COR-L47 (cell line): ENCODE measurements at places on chromosomes 7 and 10.

- DNase-seq = no peak
These were observed 63.9 kb downstream of the BTAF1 start for GRCh38 chr10:91987397-91988037.

DNA sequence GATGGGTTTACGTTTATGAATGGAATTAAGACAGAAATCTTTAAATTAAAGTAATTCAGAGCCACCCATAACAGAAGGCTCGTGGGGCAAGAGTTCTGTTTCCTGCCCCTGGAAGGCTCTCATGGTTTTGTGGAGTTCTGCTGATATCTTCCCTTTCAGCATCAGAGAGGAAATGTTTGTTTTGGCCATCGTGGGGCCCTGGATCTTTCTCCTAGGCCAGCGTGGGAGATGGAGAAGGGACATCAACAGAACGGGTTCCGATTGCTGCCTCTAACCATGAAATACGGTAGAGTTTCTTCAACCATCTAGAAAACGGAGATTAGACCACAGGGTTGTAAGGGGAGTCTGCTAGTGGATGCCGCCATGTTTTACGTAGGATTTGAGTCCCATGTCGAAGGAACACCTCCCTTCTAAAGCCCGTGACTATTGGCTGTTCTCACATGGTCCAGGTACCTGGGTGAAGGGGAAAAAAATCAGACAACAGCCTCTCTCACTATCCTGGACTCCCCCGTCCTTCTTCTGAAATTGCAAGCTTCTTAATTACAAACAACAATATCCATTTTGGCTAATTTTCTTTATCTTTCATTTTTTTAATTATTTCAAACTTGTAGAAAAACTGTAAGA is 169.1 kb upstream of the CELF2 start:
- DNase-seq = no peak

DNA sequence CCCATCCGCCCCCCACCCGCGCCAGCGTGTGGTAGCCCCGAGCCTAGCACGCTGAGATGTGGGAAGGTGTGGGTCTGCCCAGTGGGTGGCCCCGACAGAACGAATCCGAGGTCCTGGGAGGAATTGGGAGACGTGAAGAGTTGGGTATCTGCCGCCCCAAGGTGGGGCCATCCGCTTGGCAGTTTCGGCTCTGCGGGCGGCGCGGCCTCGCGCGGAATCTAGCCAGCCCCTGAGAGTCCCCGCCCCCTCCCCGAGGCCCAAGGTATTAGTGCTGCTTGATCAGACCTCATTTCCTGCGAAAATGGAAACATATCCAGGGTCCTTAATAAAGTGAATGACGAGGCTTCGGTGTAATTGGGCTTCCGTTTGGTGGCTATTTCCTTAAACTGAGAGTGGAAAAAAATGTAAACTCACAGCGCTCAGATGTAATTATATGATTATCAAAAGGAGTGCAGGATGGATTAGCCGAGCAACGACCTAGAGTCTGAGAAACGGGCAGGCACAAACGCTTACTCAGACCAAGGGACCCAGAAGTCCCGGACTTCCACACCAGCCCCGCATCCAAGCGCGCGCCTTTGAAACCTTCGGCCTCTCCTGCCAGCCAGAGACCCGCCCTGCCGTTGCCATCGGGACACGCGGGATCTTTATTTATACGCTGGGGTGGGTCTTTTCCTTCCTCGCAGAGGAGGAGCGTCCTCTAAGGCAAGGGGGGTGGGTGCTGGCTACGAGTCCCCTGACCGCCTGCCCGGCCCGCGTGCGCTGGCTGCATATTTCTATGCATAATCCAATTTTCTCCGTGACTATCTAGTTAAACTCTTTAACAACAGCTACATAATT is 12.8 kb downstream of the LBX1 start:
- no peak for DNase-seq

- DNase-seq = peak; percentile 19
These were observed 139.7 kb upstream of the TMEM72 start for GRCh38 chr10:44771233-44771995.

DNA sequence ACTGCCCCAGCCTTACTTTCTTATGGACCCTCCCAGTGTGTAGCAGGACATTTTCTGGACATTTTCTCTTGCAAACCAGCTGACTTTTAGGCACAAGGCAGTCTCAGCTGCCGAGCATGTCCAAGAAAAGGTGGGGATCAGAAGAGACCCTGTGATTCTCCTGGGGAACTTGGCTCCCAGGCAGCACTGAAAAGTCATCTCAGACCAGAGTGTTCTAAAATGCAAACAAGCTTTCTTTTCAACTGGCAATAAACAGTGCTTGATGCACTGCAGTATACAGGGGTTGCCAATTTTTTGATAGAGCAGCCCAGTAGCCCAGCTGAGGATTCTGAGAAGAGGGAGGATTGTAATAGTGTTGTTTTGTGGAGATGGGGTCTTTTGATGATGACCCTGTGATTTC is 168.0 kb upstream of the PHYHIPL start:
- DNase-seq = no peak

DNA sequence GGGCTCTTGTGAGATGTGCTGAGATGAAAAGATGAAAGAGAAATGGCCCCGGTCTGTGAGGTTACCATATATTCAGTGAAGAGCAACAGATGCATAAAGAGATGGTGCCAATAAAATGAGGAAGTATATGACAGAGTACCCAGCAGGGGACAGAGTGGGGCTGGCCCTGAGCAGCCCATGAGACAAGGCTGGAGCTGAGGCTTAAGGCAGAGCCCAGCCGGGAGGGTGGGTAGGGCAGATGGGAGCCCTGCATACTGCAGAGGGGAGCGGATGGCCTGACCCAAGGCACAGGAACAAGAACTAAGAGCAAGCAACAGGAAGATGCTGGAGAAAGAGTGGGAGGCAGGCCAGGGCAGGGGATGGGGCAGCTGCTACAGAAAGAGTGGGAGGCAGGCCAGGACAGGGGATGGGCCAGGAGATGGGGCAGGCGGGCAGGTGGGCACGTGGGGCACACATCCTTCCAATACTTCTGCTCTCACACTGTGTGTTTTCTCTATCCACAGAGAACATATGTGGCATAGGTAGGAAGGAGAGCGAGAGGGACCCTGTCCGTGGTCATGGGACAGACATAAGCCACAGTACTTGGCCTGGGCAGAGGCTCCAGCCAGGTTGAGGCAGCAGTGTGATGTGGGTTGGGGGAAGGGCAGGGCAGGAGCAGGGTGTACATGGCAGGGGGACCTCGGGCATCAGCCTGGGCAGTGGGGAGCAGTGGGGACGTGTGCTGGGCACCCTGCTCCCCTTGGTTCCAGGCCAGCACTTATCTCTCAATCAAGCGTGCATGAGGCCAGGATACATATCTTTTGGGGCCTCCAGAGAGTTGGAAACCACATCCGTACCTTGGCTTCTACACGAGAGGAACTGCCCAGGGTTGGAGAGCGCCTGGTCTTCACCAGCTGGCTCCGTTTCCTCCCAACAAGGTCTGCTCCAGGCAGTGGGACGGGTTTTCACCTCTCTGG is 91.6 kb upstream of the IKZF1 start:
- no peak for DNase-seq

DNA sequence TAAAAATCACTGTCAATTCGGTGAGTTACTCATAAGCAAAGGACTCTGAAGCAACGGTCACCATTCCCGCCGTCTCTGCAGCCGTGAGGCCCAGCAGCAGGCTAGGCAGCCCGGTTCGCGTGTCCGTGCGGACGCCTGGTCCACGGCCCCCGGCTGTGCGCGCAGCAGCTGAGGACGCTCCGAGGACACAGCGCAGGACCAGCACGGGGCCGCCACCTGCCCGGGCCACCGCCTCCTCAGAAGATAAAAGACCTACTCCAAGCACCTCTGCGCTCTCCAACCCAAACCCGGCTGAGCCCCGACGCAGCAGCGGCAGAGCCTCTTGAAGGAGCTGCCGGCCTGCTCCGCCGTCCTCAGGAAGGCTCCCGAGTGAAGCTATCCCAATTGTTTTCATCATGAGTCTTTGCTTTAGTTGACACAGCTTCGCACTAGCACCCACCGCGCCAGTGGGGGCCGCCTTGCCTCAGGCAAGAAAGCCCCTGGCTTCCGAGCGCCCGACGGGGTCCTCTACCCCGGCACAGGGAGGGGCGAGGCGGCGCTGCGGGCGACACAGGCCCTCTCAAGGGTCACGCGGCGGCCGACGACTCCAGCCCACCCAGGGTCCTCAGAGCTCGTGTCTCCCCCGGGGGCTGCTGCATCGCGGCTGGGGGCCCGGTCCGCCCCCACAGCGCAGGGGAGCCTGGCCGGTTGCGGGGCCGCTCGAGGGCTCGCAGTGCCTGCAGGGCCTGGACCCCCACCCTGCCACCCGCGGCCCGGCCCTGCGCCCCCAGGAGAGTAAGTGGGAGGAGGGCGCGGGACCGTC is 16.9 kb upstream of the GPR146 start:
- no peak for DNase-seq

DNA sequence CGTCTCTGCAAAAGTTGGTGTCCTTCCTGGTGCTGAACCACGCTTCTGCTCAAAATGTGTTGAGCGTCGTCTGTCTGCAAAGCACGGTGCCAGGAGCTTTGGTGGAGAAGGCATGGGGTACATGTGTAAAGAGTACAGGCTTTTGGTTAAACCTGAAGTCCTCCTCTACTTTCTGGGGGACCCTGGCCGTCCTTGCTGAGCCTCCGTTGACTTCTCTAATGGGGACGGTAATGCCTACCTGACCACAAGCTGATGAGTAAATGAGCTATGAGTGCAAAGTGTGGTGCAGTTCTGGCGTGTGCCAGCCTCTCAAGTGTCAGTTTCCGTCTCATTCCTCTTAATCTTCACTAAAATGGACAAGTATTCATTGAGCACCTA is 527 bp upstream of the HERPUD2 start:
- no peak for DNase-seq

DNA sequence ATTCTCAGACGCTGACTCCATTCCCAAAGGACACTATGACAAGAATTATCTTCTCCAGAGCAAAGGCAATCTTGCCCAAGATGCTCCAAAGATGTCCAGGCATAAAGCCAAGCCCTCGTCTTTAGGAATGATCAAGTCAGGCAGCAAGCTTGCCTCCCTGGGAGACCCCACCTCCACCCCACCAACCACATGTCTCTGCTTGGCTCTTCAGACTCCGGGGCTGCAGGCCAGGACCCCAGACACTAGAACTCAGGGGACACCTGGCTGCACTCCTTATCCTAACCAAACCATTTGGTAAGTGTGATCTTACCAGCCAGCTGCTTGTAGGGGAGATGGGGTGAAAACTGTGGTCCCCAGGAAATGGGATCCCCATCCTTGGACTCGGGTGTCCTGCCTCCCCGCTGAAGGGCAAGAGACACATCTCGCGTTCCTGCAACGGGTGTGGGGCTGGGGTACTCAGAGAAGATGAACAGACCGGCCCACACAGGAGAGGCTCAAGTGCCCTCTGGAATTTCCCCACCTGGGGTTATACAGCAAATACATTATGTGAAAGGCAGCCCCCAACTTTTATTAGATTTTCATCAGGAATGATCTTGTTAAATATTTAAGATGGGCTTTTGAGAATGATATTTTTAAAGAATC is 55.7 kb downstream of the INSIG1 start:
- DNase-seq = no peak

DNA sequence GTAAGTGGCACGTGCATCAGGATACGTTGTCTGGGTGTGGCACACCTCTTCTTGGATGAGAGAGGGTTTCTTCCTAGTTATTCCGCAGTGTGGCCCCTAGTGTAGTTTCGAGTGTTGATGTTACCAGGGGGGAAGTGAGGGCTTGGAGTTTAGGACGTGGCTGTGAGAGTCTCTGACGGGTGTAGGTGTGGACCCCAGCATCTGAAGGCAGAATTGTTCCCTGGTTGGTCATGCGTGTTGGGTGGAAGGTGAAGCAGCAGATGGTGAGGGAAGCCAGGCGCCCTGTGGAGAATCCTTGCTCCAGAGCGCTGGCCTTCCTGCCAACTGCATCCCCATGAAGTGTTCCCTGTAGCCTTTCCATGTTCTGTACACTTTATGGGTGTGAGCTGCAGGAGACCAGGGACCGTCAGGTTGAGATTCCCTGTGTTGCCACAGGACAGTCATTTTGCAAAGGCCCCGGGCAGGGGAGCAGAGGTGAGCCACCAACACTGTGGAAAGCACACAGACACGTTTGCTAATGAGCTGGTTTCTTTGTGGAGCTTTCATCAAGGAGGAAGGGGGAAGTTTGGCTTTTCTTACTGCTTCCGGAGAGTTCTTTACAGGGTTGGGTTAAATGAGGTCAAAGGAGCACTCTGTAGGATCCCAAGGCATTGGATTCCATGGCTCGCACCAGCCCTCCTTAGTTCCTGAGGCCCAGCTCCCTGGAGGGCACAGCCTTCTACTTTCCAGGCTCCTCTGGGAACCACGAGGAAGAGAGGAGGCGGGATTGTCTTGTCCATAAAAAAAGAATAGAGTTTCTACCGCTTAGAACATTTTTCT is 32.0 kb downstream of the TSPAN14 start:
- DNase-seq = no peak

DNA sequence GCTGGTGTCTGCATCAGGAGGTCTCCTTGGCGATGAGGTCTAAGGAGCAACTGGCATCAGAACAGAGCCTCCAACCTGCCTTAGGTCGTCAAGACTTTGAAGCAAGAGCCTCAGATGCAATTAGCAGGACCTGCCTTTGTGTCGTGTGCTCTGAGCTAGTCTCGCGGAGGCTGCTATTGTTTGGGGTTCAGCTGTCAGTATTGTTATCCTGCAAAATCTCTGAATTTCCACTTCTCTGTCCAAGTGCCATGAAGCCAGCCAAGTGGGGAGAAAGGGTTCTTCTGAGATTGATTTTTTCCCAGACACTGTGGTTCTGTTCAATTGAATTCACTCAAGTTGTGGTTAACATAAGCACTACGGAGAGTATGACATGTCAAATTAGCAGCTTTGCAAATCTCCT is 78.7 kb downstream of the ADARB2 start:
- no peak for DNase-seq

DNA sequence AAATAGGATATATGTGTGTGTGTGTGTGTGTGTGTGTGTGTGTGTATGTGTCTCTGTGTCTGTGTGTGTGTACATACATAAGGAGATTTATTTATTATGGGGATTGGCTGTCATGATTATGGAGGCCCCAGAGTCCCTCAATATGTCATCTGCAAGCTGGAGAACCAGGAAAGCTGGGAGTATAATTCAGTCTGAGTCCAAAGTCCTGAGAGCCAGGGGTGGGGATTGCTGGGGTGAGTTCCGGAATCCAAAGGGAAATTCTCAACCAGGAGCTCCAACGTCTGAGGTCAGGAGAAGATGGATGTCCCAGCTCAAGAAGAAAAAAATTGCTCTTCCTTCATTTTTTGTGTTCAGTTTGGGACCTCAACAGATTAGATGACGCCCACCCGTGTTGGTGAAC is 50.7 kb upstream of the PLPP4 start:
- no peak for DNase-seq

- no peak for DNase-seq
These were observed 181.7 kb downstream of the HERPUD2 start for GRCh38 chr7:35513195-35513594.

- DNase-seq = no peak
These were observed 82.7 kb upstream of the ADAM12 start for GRCh38 chr10:126470991-126471390.

GRCh38 chr7:133543657-133544056 is 290.8 kb downstream of the EXOC4 start:
- no peak for DNase-seq

GRCh38 chr7:21463524-21463923 is 35.6 kb downstream of the SP4 start:
- DNase-seq = no peak
